Urinary bladder (tissue), 4 donors: ENCODE measurements at places on chromosomes 3 and 15. TPM values are rescaled to one million over a fixed set of nuclear protein-coding genes. Genes with fewer than 3 reads are reported as not detected.

DNA sequence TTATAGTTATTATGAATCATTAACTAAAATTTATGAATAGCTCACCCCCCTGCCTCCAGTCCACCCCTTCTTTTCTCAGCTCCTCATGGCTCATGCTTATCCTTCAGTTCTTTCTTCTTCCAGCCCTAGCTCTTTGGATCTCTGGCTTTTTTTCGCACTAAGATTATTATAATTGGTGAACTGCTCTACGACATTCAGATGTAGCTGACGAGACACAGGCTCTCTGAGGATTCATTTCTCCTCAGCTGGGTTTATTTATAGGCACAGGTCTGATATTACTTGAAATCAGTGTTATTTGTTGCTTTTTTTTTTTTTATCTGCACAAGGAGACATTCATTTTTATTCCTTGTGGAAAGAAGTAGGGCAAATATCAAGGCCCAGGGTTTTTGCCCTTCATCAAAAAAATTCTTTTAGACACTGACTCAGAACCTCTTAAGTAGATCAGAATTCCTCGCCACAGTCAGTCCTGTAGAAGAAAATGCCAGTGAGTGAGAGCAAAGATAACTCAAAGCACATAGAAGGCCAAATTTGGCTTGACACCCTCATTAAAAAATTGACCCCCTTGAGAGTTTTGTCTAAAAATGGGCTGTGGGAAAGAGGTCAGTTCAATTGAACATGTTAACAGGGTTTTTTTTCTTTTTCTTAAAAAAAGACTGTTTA lies 106.6 kb downstream of the MYH15 start:
- DNase-seq = no peak

- DNase-seq = no peak
Measured at GRCh38 chr15:84621358-84621979, 20.7 kb downstream of the ZSCAN2 start.

GRCh38 chr3:60919296-60919695 lies 332.0 kb downstream of the FHIT start:
- DNase-seq = no peak

- no peak for DNase-seq
Measured at GRCh38 chr15:95520511-95520910, 810.0 kb upstream of the NR2F2 start.

DNA sequence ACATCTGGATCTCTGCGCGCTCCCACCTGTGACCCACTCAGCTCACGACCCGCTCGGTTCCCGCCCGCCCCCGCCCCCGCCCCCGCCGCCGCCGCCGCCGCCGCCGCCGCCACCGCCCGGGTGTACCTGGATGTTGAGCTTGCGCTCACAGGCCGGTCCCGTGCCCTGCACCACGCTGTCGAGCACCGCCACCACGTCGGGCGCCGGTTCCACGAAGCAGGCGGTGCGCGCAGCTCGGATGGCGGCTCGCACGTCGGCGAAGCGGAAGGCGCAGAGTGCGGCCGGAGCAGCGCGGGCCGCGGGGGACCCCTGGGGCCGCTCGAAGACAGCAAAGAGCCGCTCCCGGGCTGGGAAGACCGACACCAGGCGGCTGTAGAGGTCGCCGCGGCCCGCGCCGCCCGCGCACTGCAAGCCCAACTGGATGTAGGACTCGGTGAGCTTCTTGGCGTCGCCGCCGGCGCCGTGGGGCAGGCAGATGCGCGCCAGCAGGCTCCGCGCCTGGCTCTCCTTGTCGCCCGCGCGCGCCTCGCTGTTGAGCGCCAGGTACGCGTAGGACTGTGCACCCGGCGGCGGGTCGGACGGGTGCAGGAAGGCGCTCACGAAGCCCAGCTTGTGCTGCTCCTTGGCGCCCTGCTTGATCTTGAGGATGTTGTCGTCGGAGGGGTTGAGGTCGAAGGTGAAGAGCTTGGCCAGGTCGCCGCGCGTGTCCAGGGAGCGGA lies 1.1 kb downstream of the PLXND1 start:
- no peak for DNase-seq

DNA sequence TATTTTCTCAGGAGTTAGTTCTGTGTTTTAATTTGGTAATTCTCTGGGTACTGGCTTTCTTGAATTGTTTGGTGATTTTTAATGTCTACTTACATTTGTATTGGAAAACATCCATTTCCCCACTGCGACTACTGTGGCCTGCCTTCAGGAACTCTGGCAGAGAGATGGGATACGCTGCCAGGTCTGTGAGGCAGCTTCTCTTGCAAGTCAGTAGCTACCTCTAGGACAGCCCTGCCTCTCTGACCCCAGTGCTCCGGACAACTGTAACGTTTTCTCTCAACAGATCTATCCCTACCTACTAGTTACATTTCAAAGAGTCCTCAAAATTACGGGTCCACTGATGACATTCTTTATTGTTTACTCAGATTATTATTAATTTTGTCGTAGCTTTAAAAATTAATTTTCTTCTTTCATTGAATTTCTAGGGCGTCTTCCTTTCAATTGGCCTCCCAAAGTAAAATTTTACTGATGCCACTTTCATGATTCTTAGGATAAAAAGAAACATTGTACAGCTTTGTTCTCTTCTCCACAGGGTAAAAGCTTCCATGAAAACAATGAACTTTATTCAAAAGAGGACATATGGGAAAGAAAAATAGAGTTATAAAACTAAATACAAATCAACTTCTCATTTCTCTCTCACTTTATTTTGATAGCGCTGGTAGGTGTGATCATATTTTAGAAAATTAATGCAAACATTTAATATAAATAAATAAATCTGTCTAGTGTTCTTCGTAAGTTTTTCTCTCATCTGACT lies 123.2 kb upstream of the GOLGA8J start:
- no peak for DNase-seq

GRCh38 chr3:163368168-163368567 lies 1710.1 kb downstream of the SI start:
- DNase-seq = no peak

DNA sequence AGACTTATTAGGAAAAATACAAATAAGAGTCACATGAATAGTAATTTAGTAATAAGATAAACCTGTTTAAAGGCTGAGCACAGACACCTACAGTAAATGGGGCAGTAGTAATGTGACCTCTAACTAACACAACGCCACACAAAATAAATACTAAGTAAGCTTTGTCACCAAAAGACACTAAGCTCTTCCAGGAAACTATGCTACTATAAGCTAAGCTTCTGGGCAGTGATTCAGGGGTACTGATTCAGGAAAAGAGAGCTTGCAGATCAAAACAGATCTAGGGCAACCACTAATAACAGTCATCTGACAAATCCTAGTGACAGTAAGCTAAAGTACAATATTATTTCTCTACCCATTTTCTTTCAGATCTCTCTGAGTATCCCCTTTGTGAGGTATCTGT lies 68.8 kb downstream of the PLOD2 start:
- no peak for DNase-seq

DNA sequence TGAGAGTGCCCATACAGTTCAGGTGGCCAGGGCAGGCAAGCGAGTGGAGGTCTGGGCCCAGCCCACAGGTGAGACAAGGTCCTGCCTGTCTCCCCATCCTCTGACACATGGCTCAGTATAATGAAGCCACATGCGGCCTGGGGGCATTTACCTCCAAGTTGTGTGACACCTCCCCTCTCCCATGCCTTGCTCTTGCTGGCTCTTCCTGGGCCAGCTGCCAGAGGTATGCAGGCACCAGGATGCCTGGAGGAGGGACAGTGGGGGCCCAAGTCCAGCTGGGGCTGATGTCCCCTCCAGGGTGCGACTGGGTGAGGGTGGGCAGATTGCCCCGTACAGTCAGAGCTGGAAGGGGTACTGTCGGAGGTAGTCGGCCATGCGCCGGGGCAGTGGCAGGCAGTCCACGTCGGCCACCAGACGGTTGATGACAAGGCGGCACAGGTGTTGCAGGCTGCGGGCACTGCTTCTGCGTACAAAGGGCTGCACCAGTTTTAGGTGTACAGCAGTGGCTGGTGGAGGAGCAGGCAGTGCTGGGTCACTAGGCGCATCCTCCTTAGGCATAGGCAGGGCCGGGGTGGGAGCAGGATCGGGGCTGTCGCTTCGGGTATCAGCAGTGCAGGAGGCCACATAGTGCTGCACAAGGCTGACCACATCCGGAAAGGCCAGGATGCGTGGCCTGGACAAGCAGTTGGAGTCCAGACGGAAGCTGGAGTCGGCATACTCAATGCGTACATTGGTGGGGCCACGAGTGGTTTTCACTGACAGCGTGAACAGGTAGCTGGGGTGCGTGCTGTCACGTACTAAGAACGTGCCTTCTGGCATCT lies 4.1 kb downstream of the CISH start:
- no peak for DNase-seq

DNA sequence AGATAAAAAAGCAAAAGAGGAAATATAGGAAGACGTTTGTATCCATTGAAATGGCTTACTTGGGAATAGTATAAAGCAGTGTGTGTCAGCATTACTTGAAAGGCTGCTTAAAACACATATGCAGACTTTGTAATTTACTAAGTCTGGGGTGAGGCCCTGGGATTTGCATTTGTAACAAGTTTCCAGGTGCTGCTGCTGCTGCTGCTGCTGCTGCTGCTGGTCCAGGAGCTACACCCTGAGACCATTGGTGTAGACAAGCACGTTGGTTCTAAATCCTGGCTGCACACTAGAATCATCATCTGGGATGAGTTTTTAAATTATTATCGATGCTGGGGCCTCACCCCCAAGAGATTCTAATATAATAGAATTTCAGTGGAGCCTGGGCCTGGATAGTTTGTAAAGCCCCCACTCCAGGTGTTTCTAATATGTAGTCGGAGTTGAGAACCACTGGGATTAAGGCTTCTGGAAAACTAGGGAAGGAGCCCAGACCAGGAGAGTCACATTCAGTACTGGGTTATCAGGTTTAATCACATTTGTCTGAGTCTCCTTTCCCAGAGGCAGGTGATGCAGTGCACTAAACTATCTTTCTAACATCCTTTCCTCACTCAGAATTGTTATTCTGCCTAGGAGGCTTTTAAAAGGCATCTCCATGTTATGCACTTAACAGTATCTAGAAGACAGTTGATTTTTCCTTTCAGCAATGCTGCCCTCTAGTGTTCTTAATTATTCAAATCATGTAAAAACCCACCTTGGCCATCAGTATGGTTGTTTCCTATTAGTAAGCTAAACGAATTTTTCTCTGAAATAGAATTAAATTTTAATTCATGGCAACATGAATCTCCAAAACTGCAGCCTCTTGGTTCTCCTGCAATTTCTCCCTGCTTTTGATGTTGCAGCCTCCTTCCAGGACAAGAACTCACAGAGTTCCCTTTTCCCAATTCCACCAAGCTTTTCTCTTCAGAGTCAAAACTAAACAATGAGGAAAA lies 45.4 kb downstream of the SSR3 start:
- peak; percentile 36 for DNase-seq

GRCh38 chr3:34066999-34067398 lies 268.6 kb downstream of the PDCD6IP start:
- DNase-seq = no peak

GRCh38 chr15:73704869-73705645 lies 20.9 kb downstream of the CD276 start:
- DNase-seq = no peak

- DNase-seq = no peak
Measured at GRCh38 chr3:196215493-196216020, 777 bp upstream of the SLC51A start.

- no peak for DNase-seq
Measured at GRCh38 chr3:186115239-186115996, 6.5 kb upstream of the ETV5 start.

- DNase-seq = no peak
Measured at GRCh38 chr3:197828-198491, 1.4 kb downstream of the CHL1 start.

GRCh38 chr15:60576044-60576443 lies 97.1 kb upstream of the ICE2 start:
- DNase-seq = no peak

DNA sequence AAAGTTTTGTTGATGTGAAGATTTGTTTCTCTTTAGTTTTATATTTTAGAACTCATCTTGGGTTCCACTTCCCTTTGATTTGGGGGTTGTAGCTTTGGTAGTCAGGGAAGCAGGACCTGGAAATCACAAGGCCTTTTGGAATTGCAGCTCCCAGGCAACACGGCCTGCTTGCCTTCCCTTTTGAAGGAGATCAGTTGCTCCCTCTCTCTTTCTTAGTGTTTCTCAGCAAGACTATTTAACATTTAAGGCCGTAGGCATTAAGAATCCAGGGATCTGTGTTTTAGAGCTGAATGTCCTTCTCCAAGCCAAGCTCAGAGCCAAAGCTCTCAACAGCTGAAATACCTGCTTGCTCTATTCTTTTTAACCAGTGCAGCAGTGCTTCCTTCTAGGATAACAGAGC lies 310.3 kb downstream of the PTPRG start:
- no peak for DNase-seq

DNA sequence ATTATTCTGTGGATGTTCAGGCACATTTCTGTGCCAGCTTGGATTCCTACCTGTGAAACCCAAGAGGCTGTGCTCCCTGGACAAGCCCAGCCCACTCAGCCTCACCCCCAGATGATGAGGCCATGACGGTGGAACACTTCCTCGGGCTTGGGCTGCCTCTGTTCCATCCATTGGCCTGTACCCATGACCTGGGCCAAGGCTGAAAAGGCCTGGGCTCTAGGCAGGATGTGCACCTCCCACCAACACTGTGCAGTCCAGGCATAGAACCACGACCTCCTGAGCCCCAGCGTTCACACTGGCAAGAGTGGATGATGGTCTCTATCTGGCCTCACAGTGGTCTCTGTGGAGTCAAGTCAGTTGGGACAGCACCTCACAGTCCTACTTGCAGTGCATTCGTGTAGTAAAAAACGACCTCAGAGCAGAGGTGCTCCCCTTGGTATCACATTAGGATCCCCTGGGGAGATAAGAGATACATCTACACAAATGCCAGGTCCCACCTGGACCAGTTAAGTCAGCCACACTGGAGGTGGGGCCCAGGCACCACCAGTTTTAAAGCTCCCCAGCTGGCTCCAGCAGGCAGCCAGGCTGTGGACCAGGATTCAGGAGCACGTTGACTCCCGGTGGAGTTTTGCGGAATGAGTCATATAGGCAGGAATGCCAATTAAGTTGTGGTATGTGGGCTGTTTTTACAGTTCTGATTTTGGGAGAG lies 39.0 kb upstream of the IGF1R start:
- no peak for DNase-seq

DOCK3 gene
- 0.66 TPM for polyA plus RNA-seq

STRIT1 gene
- not detected for polyA plus RNA-seq

CCR2 gene
- polyA plus RNA-seq = 2.1 TPM

GABRG3 gene
- not detected for polyA plus RNA-seq

RAB6B gene
- 2.5 TPM for polyA plus RNA-seq

ATP13A5 gene
- polyA plus RNA-seq = not detected

GPR27 gene
- polyA plus RNA-seq = 3.3 TPM

REC114 gene
- polyA plus RNA-seq = not detected

RPUSD2 gene
- polyA plus RNA-seq = 11.7 TPM

ARL6IP5 gene
- polyA plus RNA-seq = 156 TPM

PAQR9 gene
- polyA plus RNA-seq = 0.03 TPM
